Neural progenitor cell (in vitro differentiated cells): ENCODE measurements at places on chromosomes 5 and 9. TPM values are rescaled to one million over a fixed set of nuclear protein-coding genes. Genes with fewer than 3 reads are reported as not detected.

GRCh38 chr9:94996641-94997040, 270.1 kb downstream of the AOPEP start:
- no peak for DNase-seq

- DNase-seq: peak; percentile 56
Observed at GRCh38 chr9:97900738-97901565, 21.3 kb downstream of the TRMO start.

The OSTF1 gene
- total RNA-seq: 1.3 and 2.7 TPM in 2 replicates

GRCh38 chr5:175254155-175254554, 189.8 kb downstream of the DRD1 start:
- DNase-seq: no peak

DNA sequence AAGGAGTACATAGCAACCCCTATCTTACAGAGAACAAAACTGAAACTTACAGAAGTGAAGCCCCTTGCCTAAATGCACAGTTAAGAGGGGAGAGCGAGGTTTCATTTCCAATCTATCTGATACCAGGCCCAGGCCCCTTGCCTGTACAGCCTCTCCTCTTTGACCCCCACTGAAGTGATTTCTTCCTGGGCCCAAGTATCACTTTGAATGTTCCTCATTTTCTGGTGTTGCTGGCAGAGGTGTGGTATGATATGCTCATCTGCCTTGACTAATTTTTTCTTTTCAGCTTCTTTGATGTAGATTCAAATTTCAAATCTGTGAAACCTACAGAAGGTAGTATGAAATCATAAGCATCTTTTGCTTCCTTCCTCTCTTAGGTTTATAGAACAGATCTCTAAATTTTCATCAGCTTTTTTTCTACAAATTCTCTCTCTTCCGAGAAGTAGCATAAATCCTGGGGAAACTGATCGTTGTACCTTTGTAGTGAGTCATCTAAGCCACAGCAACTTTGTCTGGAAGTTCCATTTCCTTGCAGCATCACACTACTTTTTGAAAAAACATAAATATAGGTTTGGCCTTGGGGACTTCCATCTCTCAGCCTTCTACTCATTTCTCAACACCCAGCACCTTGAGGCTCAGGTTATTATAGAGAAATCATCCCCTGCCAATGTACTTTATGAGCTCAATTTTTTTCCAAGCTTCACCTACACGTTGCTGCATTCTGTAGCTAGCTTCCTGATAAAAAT, 402.4 kb upstream of the PTGER4 start:
- no peak for DNase-seq

DNA sequence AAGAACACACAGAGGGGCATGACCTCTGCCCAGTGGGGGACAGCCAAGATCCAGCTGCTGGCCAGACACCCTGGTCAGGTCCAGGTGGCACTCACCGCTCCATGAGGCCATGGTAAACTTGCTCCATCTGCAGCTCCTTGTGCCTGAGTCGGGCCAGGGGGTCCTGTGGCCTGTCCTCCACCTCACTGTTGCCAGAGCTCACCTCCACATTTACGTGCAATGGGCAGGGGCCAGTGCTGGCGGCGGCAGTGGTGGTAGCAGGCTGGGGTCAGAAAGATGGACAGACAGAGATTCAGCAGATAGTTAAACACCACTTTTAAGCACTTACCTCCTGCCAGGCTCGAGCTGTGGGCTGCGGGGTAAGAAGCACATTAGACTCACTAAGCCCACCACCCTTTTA, 28.0 kb downstream of the AKNA start:
- no peak for DNase-seq

The ESM1 gene
- not detected in 2 replicates for total RNA-seq

- DNase-seq: no peak
Observed at GRCh38 chr5:132772291-132773070, 4.6 kb downstream of the SEPTIN8 start.

DNA sequence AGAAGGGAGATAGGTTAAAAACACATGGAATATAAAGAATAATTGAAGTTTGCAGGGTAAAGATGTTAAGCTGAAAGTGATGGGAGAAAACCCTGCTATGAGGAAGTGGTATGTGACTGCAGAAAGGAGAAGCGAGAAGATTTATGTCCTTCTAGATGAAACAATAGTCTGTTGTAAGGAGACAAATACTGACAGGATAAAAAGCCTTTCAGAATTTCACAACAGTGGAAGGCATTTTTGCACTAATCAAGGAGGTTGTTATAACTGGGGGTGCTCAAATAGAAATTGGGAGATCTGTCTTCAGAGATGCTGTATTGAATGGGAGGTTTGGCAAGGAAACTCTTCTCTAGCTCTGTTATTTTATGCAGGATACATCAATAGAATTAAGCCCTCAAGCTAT, 69.6 kb downstream of the NMUR2 start:
- no peak for DNase-seq

The GFI1B gene
- total RNA-seq: 0.28 TPM in 1 of 2 replicates, not detected in the other

GRCh38 chr9:81292056-81292805, 397.1 kb downstream of the TLE1 start:
- DNase-seq: no peak

- DNase-seq: no peak
Observed at GRCh38 chr9:20208961-20209371, 413.3 kb downstream of the MLLT3 start.

- DNase-seq: no peak
Observed at GRCh38 chr9:130766927-130767307, 68.1 kb upstream of the ABL1 start.
